ENCODE measurements at places on chromosomes 4 and X.

DNA sequence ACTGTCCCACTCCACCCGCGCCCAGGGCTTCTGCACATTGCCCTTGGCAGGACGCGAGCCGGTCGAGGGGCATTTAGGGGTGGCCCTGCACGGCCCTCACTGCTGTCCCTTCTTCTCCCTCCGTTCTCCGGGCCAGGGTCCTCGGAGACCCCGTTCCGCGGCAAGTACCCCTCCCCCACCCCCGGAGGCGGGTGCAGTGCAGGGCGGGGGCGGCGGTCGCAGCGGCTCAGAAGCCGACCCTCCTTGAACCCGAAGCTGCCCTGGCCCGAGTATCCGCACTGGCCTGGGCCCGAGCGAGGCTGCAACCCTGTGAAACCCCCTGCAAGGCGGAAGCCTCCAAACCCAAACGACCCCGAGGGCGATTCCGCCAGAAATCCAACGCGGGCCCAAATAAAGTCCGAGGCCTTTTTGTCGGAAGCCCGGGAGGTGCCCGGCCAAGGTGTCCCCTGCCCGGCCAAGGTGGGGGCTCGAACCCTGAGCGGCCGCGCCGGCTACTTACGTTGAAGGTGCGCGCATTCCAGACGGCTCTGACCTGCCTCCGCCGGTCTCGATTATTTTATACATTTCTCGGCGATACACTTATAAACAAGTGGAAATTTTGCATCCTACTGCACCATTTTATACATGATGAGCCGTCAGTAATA, 53.1 kb upstream of the TMEM33 start:
- DNase-seq = peak; percentile 7

DNA sequence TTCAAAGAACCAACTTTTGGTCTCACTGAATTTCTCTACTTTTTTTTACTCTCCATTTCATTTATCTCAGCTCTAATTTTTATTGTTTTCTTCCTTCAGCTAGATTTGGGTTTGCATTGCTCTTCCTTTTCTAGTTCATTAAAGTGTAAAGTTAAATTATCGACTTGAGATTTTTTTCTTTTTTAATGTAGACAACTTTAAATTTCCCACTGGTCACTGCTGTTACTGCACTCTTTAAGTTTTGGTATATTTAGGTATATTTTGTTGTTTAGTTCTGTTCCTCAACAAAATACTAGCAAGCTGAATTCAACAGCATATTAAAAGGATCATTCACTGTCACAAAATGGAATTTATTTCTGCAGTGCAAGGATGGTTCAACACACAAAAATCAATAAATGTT, 572.0 kb upstream of the DIAPH2 start:
- DNase-seq = no peak

DNA sequence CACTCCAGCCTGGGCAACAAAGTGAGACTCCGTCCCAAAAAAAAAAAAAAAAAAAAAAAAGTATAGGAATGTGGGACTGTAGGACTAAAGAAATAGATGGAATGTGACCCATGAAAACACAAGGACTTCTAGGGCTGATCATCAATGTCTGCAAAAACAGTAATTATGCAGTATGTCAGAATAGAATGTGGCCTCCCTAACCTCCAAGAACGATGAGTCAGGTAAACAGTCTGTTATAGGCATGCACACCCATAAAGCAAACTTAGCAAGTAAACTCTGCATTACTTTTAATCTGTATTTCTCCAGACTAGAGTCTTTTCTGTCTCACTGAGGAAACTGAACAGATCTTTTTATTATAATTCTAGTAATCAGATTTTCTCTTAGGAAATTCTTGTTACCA, 233.4 kb downstream of the HNRNPD start:
- no peak for DNase-seq

DNA sequence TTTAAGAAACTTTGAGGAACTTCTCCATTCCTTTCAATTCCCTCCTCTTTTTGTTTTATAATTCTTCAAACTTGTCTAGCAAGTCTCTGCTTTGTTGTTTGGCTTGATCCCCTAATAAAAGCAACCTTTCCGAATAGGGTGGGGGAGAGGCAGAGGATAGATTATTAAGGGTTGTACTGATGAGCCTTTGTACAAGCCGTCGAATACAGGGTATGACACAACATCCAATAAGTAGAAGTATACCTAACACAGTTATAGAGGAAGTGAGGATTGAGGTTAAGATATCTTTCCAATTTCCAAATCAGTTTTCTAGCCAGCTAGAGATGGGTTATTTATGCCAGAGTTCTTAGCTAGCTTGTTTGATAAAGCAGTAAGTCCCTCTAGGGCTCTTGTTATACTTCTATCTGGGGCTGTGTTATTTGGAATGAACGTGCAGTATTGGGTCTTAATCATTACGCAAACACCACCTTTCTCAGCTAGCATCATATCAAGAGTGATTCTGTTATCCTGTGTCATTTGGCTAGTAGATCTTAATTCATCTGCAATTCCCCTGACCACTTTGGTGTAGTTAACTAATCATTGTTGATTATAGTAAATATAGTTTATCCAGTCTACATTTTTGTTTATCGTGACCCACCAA, 18.5 kb downstream of the METAP1 start:
- no peak for DNase-seq

GRCh38 chr4:102678107-102678506, 82.7 kb downstream of the MANBA start:
- DNase-seq = no peak

DNA sequence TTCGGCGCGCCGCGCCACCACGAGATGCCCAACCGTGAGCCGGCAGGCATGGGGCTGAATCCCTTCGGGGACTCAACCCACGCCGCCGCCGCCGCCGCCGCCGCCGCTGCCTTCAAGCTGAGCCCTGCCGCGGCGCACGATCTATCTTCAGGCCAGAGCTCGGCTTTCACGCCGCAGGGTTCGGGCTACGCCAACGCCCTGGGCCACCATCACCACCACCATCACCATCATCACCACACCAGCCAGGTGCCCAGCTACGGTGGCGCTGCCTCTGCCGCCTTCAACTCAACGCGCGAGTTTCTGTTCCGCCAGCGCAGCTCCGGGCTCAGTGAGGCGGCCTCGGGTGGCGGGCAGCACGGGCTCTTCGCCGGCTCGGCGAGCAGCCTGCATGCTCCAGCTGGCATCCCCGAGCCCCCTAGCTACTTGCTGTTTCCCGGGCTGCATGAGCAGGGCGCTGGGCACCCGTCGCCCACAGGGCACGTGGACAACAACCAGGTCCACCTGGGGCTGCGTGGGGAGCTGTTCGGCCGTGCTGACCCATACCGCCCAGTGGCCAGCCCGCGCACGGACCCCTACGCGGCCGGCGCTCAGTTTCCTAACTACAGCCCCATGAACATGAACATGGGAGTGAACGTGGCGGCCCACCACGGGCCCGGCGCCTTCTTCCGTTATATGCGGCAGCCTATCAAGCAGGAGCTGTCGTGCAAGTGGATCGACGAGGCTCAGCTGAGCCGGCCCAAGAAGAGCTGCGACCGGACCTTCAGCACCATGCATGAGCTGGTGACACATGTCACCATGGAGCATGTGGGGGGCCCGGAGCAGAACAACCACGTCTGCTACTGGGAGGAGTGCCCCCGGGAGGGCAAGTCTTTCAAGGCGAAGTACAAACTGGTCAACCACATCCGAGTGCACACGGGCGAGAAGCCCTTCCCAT, 1.1 kb downstream of the ZIC3 start:
- no peak for DNase-seq

DNA sequence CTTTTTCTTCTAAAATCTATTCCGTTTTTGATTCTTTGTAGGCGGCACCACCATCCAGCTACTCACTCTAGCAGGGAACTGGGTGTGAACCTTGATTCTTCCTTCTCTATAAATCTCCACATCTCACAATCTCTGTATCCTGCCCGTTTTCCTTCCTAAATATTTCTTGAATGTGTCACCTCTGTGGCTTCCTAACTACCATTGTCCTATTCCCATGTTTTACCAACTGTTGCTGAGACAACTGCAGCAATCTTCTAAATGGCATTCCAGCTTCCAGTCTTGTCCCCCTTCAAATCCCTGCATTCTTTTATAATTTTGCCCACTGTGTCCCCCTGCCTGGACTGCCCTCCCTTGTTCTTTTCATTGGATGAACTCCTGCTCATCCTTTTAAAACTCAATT, 641.3 kb downstream of the RPA4 start:
- no peak for DNase-seq

DNA sequence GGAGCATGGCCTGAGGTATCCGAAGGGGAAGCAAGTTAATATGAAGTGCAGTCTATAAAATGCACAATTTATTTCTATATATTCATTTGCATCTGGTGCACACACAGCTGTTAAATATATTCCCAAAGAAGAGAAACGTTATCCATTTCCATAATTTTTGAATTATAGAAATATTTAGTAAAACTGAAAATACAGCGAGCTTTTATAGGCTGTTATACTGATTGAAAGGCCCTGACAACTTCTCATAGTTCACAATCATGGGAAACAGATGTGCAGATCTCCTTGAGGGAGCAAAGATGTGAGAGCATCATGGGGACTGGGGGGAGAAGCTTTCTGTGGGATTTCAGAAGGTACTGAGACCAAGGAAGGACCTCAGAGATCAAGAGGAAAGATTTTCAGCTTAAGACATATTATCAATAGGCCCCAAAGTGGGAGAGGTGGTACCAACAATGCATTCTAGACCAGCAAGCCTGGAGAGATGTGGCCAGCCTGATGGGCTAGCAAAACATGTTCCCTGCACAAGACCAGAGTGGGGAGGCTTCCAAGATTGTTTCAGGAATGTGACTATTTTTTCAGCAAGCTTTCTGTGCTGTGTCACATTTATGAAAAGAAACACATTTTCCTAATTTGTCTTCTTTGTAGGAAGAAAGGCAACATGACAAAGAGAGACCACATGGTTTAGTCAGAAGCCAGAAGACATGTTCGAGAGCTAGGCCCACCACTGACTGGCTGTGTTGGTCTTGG, 256.0 kb upstream of the SFRP2 start:
- DNase-seq = no peak

DNA sequence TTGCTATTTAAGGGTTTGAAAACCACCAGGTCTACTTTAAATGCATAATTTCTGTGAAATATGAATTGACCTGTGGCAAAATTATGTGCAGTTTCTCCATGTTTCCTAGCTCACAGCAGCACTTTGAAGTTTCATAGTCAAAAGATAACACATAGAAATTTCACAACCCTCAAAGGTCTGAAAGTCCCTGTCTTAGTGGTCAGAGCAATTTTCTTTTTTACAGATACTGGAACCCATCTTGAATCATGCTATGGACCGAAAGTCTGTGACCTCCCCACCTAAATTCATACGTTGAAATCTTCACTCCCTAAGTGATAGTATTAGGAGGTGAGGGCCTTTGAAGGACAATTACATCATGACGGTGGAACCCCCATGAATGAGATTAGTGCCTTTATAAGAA, 240.4 kb upstream of the BMP3 start:
- no peak for DNase-seq

DNA sequence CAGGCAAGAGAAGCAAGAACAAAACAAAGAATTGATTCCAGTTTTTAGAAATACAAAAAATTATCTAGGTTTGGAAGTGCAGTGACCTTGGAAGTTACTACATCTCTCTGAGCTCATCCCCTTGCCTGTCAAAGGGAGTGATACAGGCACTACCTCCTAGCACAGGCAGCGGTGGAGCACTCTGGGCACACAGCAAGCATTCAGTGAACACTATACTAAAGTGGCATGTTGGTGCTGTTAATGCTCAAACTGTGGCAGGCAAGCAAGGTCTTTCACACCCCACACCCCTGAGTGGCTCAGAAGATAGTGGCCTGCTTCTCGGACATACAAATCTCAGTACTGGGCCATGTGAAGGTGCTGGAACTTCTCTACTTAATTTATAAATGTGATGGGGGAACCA, 51.2 kb downstream of the DRD5 start:
- DNase-seq = no peak

DNA sequence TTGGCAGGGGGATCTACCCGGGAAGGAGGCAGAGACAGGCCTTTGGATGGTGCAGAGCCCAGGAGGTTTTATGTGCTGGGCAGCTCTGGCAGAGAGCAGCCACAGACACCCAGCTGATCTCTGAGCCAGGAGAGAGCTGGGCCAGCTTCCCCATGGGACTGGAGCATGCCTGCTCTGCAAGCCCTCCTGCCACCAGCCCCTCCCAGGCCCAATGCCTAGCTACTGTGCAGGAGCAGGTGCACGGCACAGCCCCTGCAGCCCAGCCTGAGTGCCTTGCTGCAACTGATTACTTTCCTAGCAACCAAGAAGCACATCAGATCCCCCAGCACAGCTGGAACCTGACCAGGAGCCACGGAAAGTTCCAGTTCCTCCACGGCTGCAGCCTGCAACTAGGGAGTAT, 57.8 kb upstream of the BEND2 start:
- no peak for DNase-seq

- DNase-seq = no peak
Measured at GRCh38 chr4:163815776-163816175, 321.3 kb downstream of the TMA16 start.
